ENCODE measurements at places on chromosomes 2 and 18.

DNA sequence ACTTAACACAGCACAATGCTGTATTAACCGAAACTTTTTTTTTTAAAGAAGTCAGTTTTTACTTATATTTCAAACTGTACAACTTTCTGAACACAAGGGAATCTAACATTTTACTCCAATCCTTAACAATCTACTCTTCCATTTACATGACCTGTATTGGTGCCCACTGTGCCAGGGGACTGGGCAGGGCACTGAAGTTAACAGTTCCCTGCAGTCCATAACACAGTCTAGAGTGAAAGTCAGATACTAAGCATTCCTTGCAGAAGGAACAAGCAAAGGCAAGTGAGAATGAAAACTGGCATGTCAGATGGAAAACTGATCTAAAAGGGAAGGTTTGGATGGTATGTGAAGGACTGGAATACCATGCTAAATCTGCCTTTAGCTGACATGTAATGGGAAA is 29.8 kb downstream of the SUCLG1 start:
- DNase-seq, result no peak

GRCh38 chr2:219851169-219851568 is 223.7 kb downstream of the SLC4A3 start:
- no peak for DNase-seq

GRCh38 chr2:110745048-110745447 is 12.7 kb downstream of the ACOXL start:
- no peak for DNase-seq

- DNase-seq, result no peak
These were observed 138.8 kb downstream of the WDSUB1 start for GRCh38 chr2:159147690-159148089.

Measured in ureter (tissue), 1 donor.